ENCODE measurements at places on chromosomes 3 and 15.
A peak's percentile ranks its signal among the peaks of the same experiment; 100 is the strongest.

DNA sequence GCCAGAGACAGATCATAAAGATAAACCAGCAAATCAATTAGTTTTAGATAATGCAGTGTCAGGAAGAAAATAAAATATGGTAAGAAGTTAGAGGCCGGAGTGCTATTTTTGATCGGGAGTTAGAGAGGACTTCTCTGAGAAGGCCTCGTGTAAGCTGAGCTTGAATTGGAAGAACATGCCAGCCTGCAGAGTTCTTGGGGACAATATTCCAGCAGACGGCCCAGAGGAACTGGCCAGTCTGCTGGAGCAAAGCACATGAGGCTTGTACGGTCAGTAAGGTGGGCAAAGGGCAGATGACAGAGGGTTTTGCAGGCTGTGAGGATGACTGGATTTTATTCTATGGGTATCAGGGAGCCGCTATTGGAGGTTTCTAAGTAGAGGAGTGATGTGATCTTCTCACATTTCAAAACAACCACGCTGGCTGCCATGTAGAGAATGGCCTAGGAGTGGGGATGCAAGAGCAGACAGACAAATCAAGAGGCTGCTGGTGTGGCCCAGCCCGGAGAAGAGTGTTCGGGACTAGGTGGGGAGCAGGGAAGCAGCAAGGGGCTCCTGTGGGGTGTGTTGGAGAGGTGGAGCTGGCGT is 84.0 kb downstream of the HES1 start:
- DNase-seq: no peak

DNA sequence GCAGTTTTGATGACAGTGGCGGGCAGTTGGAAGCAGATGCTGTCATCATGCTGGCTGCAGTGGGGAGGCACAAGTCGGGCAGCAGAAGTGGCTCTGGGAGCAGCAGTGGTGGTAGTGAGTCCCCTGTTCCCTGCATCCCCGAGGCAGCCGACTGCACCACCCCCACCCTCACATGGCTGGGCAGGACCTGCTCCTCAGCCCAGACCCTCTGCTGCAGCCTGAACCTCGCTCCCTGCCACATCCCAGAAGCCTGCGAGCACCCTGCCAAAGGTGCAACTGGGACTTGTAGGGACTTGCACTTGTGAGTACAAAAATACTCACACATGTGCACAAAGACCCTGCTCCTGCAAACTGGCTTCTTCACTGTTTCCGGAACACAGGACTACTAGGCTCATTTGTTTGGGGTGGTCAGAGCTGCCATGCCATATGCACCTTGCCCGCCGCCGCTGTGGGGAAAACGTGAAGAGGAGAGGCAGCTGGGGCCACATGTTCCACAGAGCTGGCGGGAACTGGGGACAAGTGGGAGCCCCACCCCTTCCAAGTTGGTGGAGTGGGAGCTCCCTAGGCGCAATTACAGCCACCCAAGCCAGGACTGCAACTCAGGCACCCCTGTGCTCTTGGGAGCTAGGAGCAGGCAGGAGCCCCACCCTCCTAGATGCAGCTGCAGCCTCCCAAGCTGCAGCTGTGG is 2.2 kb downstream of the JMJD7 start:
- DNase-seq: no peak

DNA sequence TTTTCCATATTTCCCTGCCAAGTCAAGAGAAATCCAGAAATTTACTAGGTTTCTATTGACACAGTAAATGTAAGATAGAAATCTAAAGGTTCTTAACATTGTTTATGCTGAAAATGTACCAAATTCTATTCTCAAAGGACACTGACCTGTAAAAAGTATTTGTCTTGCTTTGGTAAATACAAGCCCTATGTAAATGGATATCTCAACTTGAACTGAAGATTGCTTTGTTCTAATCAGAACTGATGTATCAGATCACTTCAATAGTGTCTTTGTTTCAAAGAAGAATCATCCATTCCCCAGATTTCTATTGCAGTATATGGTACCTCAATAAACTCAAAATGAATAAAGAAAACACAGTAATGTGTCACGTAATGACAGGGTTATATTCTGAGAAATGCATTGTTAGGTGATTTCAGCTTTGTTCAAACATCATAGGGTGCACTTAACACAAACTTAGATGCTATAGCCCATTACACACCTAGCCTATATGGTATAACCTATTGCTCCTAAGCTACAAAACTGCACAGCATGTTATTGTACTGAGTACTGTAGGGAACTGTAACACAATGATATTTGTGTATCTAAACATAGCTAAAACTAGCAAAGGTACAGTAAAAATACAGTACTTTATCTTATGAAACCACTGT is 143.5 kb upstream of the NECTIN3 start:
- DNase-seq: no peak

DNA sequence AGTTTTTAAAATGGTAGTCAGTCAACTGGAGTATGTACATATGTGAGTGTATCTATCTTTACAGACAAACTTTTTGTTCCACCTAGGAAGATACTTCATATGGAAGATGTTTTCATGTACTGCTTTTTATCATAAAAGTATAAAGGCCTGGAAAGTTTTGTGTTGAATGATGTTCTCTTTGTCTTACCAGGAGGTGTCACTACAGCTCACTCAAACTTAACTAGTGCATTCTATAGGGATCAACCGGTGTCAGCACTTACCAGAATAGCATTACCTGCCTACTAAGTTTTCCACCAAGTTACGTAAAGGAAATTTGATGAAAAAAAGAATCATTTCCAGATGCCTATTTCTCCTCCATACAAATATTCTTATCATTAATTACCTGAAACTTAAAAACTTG is 522.6 kb upstream of the SEMA6D start:
- peak; percentile 57 for DNase-seq

DNA sequence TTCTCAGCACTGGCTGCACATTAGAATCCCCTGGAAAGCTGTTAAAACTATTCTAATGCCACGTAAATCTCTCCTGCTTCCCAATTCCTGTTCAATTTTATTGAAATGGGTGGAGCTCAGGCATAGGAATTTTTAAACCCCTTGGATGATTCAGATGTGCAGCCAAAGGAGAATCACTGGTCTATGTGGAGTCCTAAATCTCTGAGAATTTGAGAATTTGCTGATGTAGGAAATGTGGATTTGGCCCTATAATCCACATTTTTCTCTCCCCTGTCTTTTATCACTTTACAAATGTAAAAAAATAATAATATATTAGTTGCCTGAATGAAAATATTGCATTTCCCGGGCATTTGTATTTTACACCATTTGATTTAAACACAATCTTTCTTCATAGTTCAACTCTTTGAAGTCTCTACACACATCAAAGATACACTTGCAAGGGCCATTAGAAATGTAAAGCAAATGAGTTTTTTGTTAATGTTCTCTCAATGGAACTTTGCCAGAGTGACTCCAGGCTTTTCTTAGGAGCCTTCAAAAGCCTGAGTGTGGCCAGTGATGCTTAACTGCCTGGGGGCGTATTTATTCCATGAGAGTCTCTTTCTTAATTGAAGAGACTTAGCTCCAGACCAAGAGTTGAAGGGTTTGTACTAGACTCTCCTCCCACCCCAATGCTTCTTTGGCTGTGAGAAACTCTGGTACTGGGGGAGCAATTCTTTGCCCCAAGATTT is 48.8 kb upstream of the PTX3 start:
- peak; percentile 44 for DNase-seq

GRCh38 chr3:26588931-26589330 is 33.6 kb upstream of the LRRC3B start:
- no peak for DNase-seq

DNA sequence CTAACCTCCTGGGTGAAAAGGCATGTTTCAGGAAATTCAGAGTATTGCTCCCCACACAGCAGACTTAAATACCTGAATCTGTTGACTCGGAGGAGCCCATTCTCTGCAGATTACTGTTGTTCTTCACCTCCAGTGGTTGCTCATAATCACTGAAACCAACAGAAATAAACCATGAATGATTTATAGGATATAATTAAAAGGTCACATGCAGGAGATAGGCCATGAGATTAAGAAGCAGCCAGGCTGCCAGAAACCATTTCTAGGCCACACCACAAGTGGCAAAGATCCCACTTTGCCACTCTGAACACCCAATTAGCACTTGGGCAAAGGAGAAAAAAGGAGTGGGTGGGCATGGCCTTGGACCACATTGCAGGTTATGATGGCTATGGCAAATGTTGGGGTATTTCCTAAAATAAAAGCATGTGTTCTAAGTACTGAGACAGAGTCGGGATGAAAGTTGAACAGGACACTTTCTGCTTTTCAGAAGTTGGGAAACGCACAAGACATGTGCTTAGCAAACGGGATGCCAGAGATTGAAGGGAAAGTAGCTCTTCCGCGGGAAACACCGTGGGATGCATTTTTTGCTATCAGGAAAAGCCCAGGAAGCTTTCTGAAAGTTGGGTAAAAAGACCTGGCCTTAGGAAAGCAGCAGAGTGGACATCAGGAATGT is 1.5 kb downstream of the CDC25A start:
- peak; percentile 5 for DNase-seq

DNA sequence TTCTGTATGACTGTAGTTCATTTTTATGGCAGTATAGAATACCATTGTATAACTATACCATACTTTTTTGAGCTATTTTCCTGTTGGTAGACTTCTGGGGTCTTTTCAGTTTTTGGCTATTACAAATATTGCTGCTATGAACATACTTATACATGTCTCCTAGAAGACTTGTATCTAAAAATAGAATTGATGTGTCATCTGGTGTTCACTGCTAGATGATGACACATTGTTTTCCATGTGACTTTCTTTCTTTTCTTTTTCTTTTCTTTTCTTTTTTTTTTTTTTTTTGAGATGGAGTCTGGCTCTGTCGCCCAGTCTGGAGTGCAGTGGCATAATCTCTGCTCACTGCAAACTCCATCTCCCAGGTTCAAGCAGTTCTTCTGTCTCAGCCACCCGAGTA is 69.8 kb downstream of the SH3GL3 start:
- DNase-seq: peak; percentile 44

GRCh38 chr3:62965311-62965710 is 90.1 kb upstream of the CADPS start:
- DNase-seq: peak; percentile 60

DNA sequence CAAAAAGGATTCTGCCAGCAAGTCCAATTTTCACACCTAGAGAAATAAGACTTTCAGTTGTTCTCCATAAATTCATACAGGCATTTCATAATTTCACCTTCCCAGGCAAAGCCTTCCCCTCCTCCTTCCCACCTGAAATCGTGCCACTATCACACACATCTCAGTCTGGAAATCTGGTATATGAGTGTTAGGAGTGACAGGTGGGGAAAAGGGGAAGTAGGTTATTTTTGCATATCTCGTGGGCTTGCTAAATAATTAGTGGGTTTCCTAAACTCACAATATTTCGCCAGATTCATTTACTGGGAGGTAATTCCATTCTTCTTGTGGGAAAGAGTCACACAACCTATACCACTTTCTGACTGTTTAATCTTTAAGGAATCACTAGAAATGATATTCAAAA is 7.4 kb downstream of the ALDH1A2 start:
- DNase-seq: no peak

GRCh38 chr15:42721916-42722315 is 15.0 kb downstream of the CDAN1 start:
- DNase-seq: no peak

DNA sequence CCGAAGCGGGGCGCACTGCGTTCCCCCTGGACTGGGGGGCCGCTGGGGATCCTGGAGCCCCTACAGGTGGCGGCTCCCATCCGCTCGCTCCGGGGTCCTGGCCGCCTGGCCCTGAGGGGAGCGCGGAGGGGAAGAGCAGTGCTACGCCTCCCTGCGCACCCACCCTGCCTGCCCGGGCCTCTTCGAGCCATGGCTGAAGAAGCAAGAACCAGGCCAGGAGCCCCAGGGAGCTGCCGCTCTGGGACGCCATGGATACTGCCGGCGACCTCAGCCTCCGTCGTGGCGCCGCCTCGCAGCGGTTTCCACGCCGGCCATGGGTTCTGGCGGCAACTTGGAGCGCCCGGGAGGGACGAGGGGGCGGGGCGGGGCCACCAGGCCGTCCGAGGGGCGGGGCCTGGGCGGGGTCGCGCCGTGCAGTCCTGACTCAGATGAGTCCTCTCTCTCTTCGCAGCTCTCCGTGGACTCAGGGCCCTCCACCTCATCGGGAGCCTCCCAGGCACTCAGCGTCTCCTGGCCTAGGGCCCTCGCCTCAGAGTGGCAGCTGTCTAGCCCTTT is 50.9 kb downstream of the MYL3 start:
- DNase-seq: peak; percentile 58

GRCh38 chr3:118408431-118408830 is 626.2 kb downstream of the IGSF11 start:
- no peak for DNase-seq

GRCh38 chr15:80152896-80153876 is at the start of gene FAH:
Gene FAH, plus strand, starts transcription at chr15:80152999. Its CDS starts 56 bp downstream, at chr15:80153055.
- DNase-seq: peak; percentile 28

DNA sequence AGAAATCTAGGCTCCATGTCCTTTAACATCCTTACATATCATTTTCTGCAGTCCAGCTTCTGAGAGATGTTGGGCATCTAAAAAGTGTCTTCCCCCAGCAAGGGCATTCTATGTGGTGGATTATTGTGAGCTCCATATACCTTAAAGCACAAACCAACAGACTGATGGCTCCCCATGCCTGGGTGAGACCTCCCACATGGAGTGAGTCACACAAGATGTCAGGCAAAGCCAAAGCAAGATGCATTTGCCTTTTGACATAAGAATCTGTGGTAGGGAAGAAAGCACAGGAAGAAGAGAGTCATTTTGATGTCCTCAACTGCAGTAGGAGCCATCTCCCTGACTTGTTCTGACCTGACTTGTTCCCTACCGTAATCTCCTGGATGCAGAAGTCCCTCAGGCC is 238.7 kb upstream of the EIF1B start:
- peak; percentile 63 for DNase-seq

DNA sequence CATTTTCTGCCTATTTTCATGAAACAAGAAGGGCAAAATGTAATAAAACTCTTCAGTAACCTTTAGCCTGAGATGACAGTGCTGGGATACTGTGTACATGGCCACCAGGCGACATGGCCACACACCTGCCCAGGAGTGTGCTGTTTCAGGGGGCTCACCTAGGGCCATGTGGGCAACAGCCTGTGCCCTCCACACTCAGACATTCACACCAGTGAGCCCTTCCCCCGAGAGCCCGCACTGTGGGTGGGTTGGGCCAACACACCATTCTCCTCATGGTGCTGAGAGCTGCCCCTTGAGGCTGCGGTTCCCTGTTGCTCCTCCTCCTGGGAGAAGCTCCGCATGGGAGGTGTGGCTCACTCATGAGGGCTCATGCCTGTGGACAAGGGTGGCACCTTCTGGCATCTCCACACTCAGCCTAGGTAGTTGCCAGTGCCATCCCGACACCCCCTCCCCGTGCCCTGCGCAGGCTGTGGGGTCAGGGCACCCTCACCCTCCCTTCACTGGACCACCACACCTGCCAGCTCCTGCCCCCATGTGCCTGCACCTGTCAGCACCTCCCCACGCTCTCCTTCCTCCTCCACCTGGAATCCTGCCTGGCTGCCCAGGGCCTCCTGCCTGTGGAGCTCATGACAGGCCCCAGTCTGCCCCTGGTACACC is 19.7 kb downstream of the OCA2 start:
- DNase-seq: no peak

DNA sequence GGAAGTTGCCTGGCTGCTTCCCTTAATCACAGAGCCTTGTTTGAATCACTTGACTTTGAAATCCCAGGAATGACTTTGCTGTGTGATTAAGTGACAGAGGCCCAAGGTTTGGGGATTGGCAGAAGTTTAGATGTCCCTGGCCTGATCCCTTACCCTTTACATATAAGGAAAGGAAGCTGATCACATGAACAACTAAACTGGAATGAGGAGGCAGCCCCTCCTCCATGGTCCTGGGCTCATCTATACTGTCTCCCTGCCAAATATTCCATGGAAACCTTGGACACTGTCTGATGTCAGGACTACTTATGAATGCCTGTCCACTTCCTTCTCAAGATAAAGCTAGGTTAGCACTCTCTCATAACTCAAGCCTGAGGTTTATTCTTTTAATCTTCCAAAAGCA is 181.3 kb upstream of the CTDSPL start:
- DNase-seq: peak; percentile 55

- DNase-seq: no peak
Measured at GRCh38 chr3:69767571-69767970, 28.3 kb downstream of the MITF start.
